ENCODE measurements at places on chromosomes 4 and X.

GRCh38 chrX:95539041-95539440 lies 1145.6 kb upstream of the DIAPH2 start:
- DNase-seq = no peak
- H3K4me1 ChIP-seq = no peaks in the 10 kb centered on the region
- H3K27ac ChIP-seq = no peak overlapping the region
- no peaks in the 10 kb centered on the region for H3K36me3 ChIP-seq
- H3K4me3 ChIP-seq = no peak overlapping the region
- H3K27me3 ChIP-seq = no peaks in the 10 kb centered on the region

DNA sequence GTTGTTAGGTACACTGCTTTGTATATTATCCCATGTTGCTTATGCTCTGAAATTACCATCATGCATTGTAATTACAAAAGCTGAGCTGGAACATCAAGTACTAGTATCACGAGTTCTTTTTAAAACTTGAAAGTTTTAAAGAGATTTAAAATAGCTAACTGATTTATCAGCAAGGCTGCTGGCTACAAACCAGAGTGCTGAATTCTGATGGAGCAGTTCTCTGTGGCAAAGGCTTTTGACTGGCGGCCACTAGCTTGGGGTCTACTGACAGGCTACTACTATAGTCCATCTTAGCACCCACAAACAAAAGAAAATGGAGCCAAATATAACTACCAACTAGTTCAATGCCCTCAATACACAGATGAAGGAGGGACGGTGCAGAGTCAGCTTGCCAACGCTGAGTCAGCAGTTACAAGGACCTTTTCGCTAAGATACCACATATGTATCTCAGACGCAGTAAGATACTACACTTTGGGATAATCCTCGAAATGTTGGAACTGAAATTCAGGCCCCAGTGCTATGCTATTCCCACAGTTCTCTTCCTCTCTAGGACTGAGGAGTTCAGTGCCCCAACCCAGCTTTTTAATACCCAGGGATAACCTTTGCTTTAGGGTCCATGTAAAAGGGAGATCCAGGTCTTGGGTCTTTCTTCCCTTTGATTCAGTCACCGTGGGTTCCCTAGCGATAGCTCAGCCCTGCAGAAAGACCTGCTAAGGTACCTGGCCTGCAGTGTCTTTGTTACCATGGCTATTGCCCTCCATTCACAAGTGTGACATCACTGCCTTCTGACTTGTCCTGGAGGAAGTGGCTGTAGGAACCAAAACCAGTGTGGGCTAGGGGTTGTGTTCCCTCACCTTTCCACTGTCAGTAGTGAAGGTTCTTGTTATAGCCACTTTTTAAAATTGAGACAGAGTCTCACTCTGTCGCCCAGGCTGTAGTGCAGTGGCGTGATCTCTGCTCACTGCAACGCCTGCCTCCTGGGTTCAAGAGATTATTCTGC lies 22.8 kb downstream of the MFAP3L start:
- no peak overlapping the region for H3K4me3 ChIP-seq
- H3K36me3 ChIP-seq = no peaks in the 10 kb centered on the region
- DNase-seq = no peak
- H3K4me1 ChIP-seq = no peaks in the 10 kb centered on the region

- H3K4me3 ChIP-seq = no peak overlapping the region
- H3K36me3 ChIP-seq = no peaks in the 10 kb centered on the region
- no peaks in the 10 kb centered on the region for H3K27me3 ChIP-seq
- H3K27ac ChIP-seq = peak overlapping the region; percentile 50
- DNase-seq = no peak
Measured at GRCh38 chrX:136047016-136047642, 61.9 kb downstream of the SLC9A6 start.

- H3K4me1 ChIP-seq = no peaks in the 10 kb centered on the region
- no peak overlapping the region for H3K27ac ChIP-seq
- no peak overlapping the region for H3K4me3 ChIP-seq
- no peaks in the 10 kb centered on the region for H3K36me3 ChIP-seq
Measured at GRCh38 chrX:7582191-7582590, 260.8 kb upstream of the VCX start.

- no peak overlapping the region for H3K4me3 ChIP-seq
- no peaks in the 10 kb centered on the region for H3K4me1 ChIP-seq
- H3K36me3 ChIP-seq = no peaks in the 10 kb centered on the region
- no peak overlapping the region for H3K27ac ChIP-seq
- DNase-seq = no peak
- no peaks in the 10 kb centered on the region for H3K27me3 ChIP-seq
Measured at GRCh38 chr4:109015413-109015810, 252.6 kb upstream of the ETNPPL start.

DNA sequence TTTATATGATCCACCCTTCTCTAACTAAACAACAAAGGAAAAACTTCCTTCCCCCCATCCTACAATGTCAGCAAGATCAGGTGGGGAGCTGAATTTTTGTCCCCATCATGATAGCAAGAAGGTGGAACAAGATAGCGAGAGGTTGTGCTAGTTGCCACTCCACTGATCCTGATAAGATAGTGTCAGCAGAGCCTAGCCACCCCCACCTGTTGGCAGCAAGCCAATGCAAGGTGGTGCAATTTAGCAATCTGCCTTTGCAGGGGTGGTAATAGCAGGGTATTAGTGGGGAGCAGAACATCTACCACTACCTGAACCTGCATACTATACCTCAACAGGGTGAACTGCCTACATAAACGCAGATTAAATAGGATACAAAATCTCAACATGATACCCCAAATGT lies 80.2 kb upstream of the MAMLD1 start:
- H3K36me3 ChIP-seq = no peaks in the 10 kb centered on the region
- H3K4me3 ChIP-seq = no peak overlapping the region
- H3K4me1 ChIP-seq = no peaks in the 10 kb centered on the region
- no peak overlapping the region for H3K27ac ChIP-seq
- DNase-seq = peak; percentile 64

- no peak for DNase-seq
- H3K27me3 ChIP-seq = no peaks in the 10 kb centered on the region
- no peak overlapping the region for H3K4me3 ChIP-seq
Measured at GRCh38 chr4:13893211-13893610, 265.7 kb upstream of the BOD1L1 start.

DNA sequence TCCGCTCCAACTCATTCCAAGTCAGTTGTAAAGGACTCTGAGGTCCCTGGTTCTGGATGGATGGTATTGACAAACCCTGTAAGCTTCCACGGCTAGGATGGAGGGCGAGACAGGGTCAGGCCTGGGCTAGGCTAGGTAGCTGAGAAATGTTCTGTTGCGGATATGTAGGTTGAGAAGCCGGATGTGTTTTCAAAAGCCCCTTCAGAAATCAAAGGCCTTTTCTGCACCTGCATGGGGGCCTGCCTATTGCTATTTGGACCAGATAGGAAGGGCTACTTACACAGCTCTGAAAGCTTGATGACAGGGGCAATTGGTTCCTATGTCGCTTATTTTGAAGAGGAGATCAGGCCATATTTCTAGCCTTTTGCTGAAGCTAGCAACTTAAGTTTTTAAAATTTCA lies 1.9 kb upstream of the DRP2 start:
- H3K4me1 ChIP-seq = no peaks in the 10 kb centered on the region
- no peak overlapping the region for H3K27ac ChIP-seq
- no peaks in the 10 kb centered on the region for H3K27me3 ChIP-seq
- no peaks in the 10 kb centered on the region for H3K36me3 ChIP-seq
- no peak for DNase-seq

- H3K27me3 ChIP-seq = no peaks in the 10 kb centered on the region
- H3K4me1 ChIP-seq = peaks cover 5% of the 10 kb centered on the region
- H3K4me3 ChIP-seq = peak overlapping the region; percentile 71
- peak overlapping the region; percentile 76 for H3K27ac ChIP-seq
- H3K36me3 ChIP-seq = no peaks in the 10 kb centered on the region
- DNase-seq = no peak
Measured at GRCh38 chr4:74934888-74935287, 2.0 kb downstream of the PARM1 start.

GRCh38 chr4:123675567-123675966 lies 279.0 kb downstream of the SPRY1 start:
- no peaks in the 10 kb centered on the region for H3K27me3 ChIP-seq
- DNase-seq = no peak
- H3K36me3 ChIP-seq = no peaks in the 10 kb centered on the region
- H3K27ac ChIP-seq = no peak overlapping the region

- H3K36me3 ChIP-seq = no peaks in the 10 kb centered on the region
- H3K4me1 ChIP-seq = no peaks in the 10 kb centered on the region
- H3K27me3 ChIP-seq = no peaks in the 10 kb centered on the region
- H3K27ac ChIP-seq = no peak overlapping the region
- H3K4me3 ChIP-seq = no peak overlapping the region
- no peak for DNase-seq
Measured at GRCh38 chr4:8709050-8709728, 116.6 kb downstream of the CPZ start.

DNA sequence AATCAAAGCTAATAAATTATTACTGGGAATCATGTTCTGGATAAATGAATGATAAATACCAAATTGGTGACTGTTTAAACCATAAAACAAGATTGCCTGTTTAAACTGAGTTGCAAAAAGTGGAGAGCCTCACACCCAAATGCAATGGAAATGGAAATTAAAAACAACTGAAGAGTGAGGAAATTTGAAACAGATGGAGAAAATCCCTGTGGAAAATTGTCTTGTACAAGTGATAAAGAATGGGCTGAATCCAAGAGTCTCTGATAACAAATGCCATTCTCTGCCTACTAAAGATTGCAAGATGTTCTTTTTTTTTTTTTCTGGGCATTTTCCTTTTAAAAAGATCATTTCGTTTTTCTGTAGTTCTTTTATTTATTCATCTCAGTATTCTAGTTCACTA lies 426.3 kb downstream of the NLGN4X start:
- H3K4me3 ChIP-seq = no peak overlapping the region
- no peaks in the 10 kb centered on the region for H3K27me3 ChIP-seq
- DNase-seq = no peak
- no peak overlapping the region for H3K27ac ChIP-seq
- no peaks in the 10 kb centered on the region for H3K36me3 ChIP-seq
- H3K4me1 ChIP-seq = no peaks in the 10 kb centered on the region

GRCh38 chr4:122117743-122118142 lies 34.4 kb upstream of the BLTP1 start:
- no peak for DNase-seq
- no peak overlapping the region for H3K4me3 ChIP-seq
- H3K4me1 ChIP-seq = no peaks in the 10 kb centered on the region

GRCh38 chr4:6468376-6468775 lies 4.0 kb downstream of the PPP2R2C start:
- H3K27me3 ChIP-seq = no peaks in the 10 kb centered on the region
- no peak for DNase-seq
- no peak overlapping the region for H3K4me3 ChIP-seq
- H3K27ac ChIP-seq = no peak overlapping the region
- peaks cover 29% of the 10 kb centered on the region for H3K4me1 ChIP-seq

DNA sequence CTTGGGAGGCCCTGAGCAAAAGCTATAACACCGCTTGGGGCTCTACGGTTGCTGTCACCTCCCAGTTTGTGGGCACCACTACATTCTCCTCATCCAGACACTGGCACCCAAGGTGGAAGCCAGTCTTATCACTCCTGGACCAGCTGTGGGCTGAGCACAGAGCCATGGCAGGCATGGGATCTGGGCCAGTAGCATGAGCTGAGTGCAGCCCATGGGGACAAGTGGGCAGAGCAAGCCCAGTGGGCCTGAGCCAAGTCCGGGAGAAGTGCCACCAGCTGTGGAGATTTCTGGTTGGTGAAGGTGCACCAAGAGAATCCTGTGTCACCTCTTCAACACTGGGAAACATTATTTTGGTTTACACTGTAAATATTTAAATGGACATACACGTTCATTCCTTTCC lies 1013.0 kb downstream of the TECRL start:
- H3K4me1 ChIP-seq = no peaks in the 10 kb centered on the region
- H3K27me3 ChIP-seq = no peaks in the 10 kb centered on the region
- no peak overlapping the region for H3K4me3 ChIP-seq
- H3K27ac ChIP-seq = no peak overlapping the region
- DNase-seq = no peak

DNA sequence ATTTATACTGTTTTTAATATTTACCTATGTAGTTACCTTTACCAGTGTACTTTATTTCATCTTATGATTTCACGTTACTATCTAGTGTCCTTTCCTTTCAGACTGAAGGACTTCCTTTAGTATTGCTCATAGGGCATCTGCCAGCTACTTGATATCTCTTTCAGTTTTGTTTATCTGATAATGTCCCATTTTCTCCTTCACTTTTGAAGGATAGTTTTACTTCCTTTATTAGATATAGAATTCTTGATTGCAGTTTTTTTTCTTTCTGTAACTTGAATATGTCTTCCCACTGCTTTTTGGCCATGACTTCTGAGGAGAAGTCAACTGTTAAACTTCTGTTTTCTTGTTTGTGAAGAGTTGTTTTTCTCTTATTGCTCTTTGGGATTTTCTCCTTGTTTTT lies 69.4 kb upstream of the MAGED1 start:
- no peaks in the 10 kb centered on the region for H3K36me3 ChIP-seq
- no peaks in the 10 kb centered on the region for H3K27me3 ChIP-seq
- no peaks in the 10 kb centered on the region for H3K4me1 ChIP-seq
- no peak for DNase-seq

DNA sequence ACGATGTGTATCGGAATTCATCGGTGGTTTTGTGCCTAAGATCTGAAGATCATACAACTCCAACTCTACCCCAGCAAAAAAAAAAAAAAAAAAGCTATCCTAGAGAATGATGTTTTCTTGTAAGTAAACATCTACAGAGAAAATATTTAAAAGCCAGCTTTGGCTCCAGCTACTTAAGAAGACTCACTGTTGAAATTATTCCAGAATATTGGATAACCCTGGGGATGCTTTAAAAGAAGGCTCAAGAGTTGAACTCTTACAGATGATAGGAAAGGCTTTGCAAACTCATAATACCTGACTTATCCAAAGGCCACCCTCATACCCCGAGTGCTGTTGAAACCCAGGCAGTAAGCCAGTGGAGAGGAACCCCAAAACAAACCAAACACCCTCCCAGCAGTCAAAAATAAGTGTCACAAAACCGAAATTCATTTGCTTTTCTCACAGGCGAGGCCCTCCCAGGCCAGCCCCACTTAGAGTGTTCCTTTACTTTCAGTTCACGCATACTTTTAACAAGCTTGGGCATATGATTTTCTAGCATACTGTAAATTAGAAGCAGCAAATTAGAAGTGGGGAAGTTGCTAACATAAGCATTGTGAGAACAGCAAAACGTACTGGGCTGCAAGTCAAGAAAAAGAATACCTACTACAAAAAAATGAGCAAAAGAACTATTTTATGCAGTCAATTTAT lies 2.7 kb upstream of the AMELX start:
- H3K27ac ChIP-seq = no peak overlapping the region
- H3K4me3 ChIP-seq = no peak overlapping the region

- no peaks in the 10 kb centered on the region for H3K4me1 ChIP-seq
- no peak overlapping the region for H3K27ac ChIP-seq
- H3K36me3 ChIP-seq = no peaks in the 10 kb centered on the region
Measured at GRCh38 chr4:89879215-89879614, 15.4 kb upstream of the MMRN1 start.

- no peaks in the 10 kb centered on the region for H3K4me1 ChIP-seq
- no peaks in the 10 kb centered on the region for H3K36me3 ChIP-seq
- H3K27me3 ChIP-seq = no peaks in the 10 kb centered on the region
- no peak for DNase-seq
- no peak overlapping the region for H3K27ac ChIP-seq
Measured at GRCh38 chrX:71227370-71228062, 4.5 kb downstream of the GJB1 start.

DNA sequence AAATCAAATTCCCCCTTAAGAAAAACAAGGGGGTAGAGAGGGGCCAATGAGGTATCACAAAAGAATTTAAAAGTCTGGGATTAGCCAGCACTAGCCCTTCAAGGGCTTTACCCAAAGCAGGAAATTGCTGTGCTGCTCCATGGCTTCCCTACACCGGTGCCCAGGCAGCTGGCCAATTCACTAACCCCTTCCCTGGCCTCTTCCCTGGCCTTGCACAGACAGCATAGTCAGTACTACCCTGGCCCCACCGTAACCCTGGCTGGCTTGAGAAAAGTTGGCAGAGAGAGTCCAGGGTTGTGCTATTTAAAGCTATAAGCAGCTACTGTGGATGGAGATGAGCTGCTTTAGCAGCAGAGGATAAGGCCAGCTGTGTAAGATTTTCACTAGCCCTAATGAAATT lies 43.1 kb downstream of the ADAMTS3 start:
- no peaks in the 10 kb centered on the region for H3K4me1 ChIP-seq
- H3K27me3 ChIP-seq = no peaks in the 10 kb centered on the region

Data from vagina (tissue), 2 donors.